Fibroblast of skin of scalp (primary cell): ENCODE measurements at places on chromosomes 12 and 14.
A peak's percentile ranks its signal among the peaks of the same experiment; 100 is the strongest.

- DNase-seq = no peak
These were observed 4.5 kb upstream of the PNMA1 start for GRCh38 chr14:73718418-73719251.

GRCh38 chr12:39830852-39831520 is 211.4 kb upstream of the ABCD2 start:
- DNase-seq = no peak

GRCh38 chr14:101824339-101824727 is 62.8 kb downstream of the PPP2R5C start:
- DNase-seq = peak; percentile 13

- DNase-seq = peak; percentile 66
These were observed 43.4 kb upstream of the PIK3C2G start for GRCh38 chr12:18217966-18218365.

DNA sequence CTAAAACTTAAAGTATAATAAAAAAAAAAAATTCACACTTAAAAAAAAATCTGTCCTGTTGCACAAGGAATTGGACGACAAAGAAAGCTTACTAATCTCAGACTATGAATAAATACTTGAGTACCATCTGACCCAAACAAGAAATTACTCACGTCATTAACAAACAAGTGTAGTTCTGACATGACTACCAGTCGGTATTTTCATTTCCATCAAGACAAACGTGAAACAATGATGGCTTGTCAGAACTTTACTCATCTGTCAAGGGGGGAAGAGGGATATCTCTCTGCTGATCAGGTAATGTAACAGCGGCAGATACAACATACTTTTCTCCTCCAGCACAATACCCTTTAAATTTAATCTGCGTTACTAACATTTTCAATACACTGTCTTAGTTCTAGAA is 78.3 kb downstream of the CDK17 start:
- no peak for DNase-seq

DNA sequence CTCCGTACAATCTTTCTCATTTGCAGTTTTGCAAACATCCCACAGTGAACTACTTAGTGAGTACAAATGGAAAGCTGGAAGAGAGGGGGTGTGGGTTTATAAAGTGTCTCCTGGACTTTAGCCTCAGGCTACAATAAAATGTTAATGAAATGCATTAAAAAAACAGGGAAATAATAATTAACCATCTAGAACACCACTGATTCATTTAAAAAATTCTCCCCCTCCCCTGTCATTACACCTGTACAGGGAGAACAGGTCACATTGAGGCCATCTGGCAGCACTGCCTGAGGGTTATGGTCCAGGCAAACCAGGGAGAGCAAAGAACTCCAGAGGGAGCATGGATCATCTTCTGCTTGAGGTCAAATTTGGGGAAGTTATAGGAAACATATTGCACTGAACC is 96.3 kb downstream of the TSPAN8 start:
- no peak for DNase-seq

- no peak for DNase-seq
These were observed 134.7 kb downstream of the GPR135 start for GRCh38 chr14:59330455-59330854.

- DNase-seq = no peak
These were observed 187.2 kb downstream of the KCNA5 start for GRCh38 chr12:5230861-5231260.

GRCh38 chr14:35829449-35829848 is 3.3 kb downstream of the BRMS1L start:
- peak; percentile 41 for DNase-seq
